ENCODE measurements at places on chromosomes 12 and 14. TPM values are rescaled to one million over a fixed set of nuclear protein-coding genes. Genes with fewer than 3 reads are reported as not detected.

TDG gene
- total RNA-seq, result 19.1 TPM

CLEC2A gene
- not detected for total RNA-seq

DAO gene
- not detected for total RNA-seq

KANSL2 gene
- 33.1 TPM for total RNA-seq

LRIG3 gene
- 67.7 TPM for total RNA-seq

IL31 gene
- total RNA-seq, result not detected

PPP4R4 gene
- 1.7 TPM for total RNA-seq

RNASE3 gene
- not detected for total RNA-seq

PTPRO gene
- total RNA-seq, result 1.3 TPM

SAMD15 gene
- 3.1 TPM for total RNA-seq
